ENCODE measurements at places on chromosomes 1 and 21.
A peak's percentile ranks its signal among the peaks of the same experiment; 100 is the strongest.

GRCh38 chr1:183093786-183094298 lies 70.6 kb downstream of the LAMC1 start:
- no peak for DNase-seq

- no peak for DNase-seq
Observed at GRCh38 chr1:234963180-234963903, 165.3 kb downstream of the TOMM20 start.

DNA sequence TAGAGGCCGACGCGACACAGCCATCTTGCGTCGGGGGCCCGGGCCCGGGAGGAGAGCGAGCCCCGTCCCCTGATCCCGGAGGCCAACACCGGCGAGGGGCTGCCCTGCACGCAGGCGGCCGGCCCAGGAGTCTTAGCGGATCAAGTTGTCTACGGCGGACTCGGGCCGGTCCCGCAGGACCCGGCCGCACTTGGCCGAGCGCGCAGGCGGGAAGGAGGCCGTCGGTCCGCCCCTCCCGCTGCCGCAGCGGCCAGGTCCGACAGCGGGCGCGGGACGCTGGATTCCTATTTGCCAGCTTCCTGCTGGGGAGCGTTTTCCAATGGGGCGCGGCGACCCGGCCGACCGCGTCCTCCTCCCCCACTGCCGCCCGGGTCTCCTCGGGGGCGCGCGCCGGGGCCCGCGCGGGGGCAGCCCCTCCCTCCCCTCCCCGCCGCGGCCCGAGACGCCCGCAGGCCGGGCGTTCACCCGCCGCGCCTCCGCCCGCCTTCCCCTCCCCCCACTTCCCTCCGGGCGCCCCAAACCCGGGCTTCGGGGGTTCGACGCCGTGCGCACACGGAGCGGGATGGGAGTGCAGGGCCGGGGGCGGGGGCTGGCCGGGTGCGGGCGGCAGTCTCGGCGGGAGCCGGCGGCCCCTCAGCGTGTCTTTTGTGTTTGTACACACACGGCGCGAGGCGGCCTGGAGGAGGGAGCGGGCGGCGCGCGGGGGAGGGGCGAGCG lies 517 bp upstream of the H3-3A start:
- peak; percentile 89 for DNase-seq

DNA sequence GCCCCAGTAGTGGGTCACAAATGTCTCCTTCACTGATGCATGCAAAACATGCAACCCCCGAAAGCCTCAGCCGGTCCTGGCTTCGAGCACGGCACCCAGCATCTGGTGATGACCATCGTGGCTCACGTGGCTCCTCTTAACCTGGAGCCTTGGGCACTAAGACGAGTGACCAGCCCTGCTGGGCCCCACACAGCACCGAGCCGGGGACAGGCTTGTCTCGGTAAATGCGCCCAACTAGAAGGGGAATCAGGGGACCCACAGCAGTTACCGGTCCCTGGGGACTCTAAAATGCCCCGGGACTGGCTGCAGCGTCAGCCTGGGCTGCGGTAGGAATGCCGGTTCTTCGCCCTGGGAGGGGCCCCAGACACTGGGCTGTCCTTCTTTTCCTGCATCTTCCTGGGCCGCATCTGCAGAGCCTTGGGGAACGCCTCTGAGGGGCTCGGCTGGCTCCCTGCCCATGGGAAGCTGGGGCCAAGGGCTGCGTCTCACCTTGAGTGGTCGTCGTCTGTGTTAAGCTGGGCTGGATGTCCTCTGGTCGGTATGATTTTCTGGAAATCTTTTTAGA lies 13.1 kb upstream of the TTC34 start:
- DNase-seq = no peak

DNA sequence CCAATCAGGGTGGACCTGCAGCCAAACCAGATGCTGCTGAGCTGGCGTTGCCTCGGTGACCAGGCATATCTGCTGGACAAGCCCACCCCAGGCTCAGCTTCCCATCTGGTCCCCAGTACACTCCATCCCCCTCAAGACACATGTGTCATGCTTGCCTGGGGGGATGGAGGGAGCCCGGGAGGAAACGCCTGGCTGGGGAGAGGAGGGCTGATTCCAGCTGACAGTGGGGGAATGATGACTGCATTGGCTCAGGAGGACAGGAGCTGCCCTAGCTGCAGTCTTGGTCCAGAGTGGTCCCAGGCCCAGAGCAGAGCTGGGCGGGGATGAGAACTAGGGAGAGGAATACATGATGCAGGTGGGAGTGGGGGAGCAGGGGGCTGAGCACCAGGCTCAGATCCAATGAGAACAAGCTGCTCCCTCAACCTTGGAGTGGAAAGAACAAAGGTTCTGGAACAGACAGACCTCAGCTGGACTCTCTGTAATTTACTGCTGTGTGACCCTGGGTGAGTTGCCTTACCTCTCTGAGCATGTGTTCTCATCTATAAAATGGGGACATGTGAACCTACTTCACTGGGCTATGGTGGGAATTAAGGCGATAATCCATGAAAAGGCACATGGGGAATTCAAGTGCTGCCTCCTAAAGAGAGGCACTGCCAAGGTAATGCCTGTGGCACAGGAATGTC lies 23.1 kb upstream of the ECE1 start:
- DNase-seq = no peak

- no peak for DNase-seq
Observed at GRCh38 chr1:64884261-64885040, 81.9 kb downstream of the JAK1 start.

DNA sequence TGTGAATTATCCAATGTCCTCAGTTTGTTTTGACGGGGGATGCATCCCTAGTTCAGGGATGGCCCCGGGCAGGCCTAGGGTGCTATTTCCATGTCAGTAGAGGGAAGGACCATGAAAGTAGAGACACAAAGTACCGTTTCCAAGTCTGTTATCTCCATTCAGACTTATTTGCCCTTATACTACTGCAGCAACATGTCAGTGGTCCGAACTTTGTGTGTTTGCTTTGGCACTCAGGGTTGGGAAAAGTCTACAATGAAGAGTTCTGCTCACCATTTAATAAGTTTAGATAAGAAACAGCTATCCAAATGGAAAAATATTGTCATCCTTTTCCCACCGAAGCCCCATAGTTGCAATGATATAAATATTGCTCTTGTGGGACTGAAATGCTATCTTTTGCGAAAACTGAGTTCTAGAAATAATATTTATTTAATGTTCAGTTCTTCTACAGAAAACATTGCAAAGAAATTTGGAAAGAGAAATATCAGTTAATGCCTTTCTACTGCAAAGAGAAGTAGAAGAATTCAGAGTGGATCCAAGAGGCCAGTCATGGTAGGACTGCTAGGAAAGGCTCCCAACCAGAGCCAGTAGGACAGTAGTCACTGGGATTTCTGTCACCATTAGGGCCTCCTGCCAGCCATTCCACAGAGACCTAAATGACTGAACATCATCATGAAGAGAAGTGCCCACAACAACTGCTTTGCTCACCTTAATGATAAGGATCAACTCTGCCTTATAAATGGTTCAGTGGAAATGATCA lies 11.5 kb upstream of the AGT start:
- DNase-seq = no peak

- DNase-seq = no peak
Observed at GRCh38 chr1:208252836-208253576, 8.8 kb upstream of the PLXNA2 start.

- no peak for DNase-seq
Observed at GRCh38 chr21:43372663-43373361, 54.1 kb downstream of the SIK1 start.

DNA sequence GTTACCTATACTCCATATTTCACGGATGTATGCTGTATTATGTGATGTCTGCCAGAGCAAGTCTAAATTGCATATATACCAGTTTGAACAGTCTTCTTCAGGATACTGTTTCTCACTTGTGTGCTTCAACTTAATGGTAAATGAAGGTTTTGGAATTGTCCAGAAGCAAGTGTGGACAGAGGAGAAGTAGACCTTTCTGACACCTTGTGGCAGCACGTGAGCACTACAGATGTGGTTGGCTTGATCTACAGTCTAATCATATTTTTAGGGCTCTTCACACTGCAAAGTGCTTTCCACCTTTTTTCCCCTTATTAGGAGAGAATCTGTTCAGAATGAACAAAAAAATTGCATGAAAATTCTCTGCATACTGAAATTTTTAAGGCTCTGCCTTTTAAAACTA lies 10.9 kb downstream of the MORC3 start:
- DNase-seq = no peak

- DNase-seq = no peak
Observed at GRCh38 chr1:180000575-180000974, 46.0 kb downstream of the CEP350 start.

Data from NCI-H2171 (cell line).